Cerebellar nuclear complex (tissue), 1 donor: ENCODE measurements at places on chromosomes 12 and 14.
A peak's percentile ranks its signal among the peaks of the same experiment; 100 is the strongest.

DNA sequence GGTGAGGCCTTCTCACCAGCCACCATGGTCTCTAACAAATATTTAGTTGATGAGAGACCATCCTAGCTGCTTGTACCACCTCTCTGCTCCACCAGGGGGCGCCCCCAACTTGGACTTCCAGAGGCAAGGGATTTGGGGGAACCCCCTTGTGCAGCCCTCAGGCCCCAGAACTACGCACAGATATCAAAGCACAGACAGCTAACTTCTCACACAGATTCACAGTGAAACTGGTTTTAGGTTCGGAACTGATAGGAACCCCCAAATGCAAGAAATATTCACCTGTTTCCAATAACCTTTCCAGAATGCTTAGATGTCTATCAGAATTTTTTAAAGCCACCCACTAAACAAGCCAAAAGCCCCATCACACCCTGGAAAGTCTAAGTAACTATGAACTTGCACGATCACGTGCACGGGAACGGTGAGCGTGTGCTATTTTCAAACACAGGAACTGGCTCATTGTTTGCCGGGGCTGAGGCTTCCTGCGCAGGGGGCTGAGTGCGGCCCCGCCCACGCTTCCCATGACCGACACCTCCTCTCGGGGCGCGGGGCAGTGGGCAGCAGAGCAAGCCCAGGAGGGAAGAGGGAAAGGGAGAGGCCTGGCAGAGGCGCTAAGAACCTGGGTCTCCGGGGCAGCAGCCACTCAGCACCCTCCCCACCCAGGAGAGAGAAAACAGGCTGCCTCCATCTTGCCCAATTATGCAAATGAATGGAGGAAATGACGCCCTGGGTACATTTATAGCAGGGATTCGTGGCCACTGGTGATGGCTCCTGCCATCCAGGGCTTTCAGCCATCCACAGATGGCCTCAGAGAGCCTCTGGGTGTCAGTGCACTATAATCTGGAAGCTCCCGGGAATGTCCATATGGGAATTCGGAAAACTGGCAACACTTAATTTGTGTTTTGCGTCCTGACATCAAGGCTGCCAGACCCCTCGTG, 79.4 kb upstream of the GPR68 start:
- peak; percentile 72 for DNase-seq

DNA sequence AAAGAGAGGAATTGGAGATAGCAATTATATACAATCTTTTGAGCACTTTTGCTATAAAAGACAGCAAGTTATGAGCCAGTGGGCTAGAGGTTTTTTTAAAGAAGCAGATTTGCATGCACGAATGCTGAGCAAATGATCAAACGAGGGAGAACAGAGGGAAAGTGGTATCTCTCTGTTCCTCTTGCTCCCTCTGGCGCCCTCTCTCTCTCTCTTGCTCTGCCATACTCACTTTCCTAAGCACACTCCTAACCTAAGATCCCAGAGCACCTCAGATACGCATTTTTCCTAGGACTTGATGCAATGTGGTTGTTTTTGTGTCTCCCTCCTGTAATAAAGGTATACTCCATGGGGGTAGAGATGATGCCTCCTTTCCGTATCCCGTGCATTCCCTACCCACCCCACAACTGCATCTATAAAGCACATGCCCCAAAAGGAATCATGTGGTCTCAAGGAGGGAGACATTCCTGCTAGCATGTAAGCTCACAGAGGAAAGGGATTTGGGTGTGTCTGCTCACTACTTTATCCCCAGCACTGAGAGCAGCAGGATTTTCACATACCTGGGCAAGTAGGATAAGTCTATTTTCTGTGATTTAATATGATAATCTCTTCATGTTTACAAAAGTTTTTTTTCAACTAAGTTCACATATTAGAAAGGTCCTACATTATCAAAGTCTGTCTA, 270.2 kb downstream of the SSPN start:
- no peak for DNase-seq

GRCh38 chr14:20644520-20644919, 3.0 kb upstream of the OR6S1 start:
- no peak for DNase-seq

GRCh38 chr14:95620659-95621059, 65.6 kb upstream of the TCL1B start:
- DNase-seq, result no peak

DNA sequence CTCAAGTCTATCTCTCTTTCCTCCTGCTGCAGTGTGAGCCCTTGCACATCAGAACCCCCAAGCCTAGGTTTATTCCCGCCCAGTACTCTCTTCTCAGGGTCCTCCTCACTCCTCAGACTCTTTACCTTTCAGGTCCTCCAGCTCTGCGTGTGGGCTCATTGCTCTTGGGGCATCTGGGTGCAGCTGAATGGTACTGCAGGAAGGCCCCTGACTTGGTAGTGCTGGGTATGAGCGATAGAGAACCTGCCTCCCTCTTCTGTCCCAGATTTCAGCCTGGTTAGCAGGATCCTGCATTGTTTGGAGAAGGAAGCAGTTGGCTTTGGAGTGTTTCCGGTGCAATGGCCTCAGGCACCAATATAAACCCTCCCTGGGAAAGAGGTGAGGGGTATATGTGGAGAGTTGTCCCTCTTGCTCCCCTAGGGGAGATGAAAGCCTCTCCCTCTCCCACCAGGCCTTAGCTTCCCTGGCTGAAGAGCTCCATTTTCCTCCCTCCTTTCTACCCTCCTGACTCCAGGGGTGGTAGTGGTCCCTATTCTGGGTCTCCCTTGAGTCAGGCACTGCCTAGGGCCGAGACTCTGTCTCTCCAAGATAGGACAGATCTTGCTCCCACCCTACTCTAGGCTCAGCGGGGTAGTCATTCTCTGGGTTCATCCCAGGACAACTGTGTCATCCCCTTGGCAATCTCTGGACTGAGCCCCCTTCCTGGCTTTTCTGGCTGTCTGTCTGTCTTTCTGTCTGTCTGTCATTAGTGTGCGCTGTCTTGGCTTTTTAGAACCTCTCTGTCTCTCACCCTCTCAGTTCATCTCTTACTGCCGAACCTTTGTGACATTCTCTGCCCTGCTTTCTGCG, 3.8 kb downstream of the LRP1 start:
- no peak for DNase-seq
